ENCODE measurements at places on chromosomes 6 and 20.

DNA sequence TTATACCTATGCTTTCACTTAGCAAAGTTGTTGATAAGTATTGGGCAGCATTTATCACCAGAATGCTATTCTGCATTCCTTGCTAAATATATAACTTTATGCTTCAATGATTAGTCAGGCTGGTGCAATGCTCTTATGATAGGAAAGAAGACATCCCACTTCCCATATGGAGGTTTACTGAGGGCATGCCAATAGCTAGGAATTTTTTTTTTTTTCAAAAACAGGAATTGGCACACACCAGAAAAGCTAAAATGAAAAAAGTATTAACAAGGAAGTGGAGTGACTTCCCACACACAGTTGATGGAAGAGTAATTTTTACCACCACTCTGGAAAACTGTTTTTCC is 90.8 kb downstream of the FRK start:
- DNase-seq: no peak

DNA sequence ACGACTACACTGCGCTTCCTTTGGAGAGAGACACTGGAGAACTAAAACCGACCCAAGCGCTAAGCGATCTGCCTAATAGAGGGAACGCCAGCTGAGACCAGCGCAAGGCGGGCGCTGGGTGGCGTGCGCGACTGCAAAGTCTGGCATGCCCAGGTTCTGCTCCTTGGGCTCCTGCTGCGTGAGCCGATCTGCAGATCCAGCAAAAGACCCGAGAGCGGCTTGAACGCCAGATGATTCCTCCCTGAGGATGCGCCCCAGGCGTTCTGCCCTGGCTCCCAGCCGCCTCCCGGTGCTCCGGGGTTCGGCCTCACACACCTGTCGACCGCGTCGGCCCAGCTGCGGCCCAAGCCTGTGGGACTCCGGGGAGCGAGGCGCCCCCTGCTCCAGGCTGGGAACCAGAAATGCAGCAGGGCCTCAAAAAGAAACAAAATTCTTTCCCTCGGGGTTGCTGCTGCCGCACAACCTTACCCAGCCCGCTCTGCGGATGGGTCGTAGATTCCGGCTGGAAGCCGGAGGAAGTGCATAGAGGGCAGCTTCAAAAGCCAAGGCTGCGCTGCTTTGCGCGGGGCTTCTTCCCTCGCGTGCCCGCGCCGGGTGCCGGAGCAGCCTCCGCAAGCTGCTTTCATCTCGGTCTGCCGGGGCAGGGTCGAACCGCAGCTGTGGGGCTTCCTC is 17.9 kb upstream of the PRDM13 start:
- peak; percentile 33 for DNase-seq

DNA sequence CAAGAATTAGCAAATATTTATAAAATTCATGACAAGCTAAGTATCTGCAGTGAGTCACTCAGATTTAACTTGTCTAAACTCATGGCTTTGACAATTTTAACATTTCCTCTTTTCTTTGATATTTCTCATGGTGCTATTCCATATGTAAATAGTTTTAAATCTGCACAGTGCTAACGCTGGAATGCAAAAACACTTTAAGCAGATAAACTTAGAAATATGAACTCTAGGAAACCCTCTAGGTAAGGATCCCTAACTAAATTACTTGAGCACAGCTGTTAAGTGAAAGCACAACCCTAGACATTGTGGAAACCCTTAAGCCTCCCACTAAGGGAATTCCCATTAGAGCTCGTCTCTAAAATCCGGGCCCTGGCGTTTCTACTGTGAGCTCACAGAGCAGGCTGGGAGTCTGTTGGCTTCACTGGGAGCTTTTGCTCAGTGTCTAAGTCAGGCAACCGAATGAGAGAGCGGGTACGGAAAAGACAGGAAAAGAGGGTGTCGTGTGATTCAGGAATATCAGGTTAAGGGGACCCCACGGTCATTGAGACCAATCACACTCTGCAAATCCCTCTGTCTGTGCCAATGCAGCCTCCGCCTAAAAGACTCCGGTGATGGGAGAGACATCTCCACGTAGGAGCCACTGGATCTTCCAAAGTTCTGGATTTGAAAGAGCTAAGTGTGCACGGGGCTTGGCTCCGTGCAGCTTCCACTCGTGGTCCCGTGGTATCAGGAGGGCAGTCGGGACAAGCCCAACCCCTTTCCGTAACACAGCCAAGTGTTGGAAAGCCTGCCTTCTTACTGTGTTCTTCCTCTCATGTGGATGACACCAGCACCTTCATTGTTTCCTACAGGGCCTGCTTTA is 112.3 kb upstream of the RPS6KA2 start:
- DNase-seq: no peak

GRCh38 chr6:9412951-9413559 is 977.7 kb upstream of the SLC35B3 start:
- DNase-seq: no peak

GRCh38 chr6:5958921-5959320 is 47.8 kb downstream of the NRN1 start:
- no peak for DNase-seq

DNA sequence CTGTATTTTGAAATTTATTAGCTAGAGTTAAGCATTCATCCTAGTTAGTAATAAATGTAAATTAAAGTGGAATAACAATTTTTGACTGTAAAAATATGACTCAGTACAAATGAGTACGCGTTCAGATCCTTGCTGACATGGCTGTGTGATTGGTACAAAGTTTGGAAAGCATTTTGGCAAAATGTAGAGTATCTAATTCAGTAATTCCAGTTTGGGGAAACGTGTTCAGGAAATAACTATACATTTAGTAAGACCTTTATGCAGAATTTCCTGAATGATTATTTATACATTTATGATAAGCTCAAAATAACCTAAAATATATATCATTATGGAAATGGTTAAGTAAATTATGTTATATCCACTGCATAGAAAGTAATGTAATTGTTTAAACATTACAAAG is 8.0 kb downstream of the VTA1 start:
- no peak for DNase-seq
